ENCODE measurements at places on chromosomes 4 and X. TPM values are rescaled to one million over a fixed set of nuclear protein-coding genes. Genes with fewer than 3 reads are reported as not detected.

SSX3 gene
- total RNA-seq = not detected

SERTM2 gene
- not detected for total RNA-seq

GRCh38 chrX:19761554-19762295 lies 125.7 kb downstream of the SH3KBP1 start:
- no peak for DNase-seq

LUZP4 gene
- not detected for total RNA-seq

FDCSP gene
- total RNA-seq = not detected

DNA sequence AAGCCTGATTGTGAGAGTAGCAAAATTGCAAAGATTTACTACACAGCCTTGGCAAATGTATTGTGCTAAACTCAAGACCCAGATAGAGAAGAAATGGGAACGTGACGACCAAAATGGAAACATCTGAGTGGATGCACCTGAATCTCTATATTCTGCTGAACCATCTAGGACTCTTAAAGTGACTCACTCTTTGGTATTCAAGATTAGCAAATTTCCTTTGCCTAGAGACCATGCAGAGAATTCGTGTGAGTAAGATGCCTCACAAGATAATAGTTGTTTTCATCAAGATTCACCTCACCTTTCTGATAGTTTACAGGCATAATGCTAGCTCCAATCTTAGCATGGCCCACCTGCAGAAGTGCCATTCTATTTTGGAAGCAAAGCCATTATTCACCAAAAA lies 14.4 kb upstream of the ATOH1 start:
- no peak for DNase-seq

DNA sequence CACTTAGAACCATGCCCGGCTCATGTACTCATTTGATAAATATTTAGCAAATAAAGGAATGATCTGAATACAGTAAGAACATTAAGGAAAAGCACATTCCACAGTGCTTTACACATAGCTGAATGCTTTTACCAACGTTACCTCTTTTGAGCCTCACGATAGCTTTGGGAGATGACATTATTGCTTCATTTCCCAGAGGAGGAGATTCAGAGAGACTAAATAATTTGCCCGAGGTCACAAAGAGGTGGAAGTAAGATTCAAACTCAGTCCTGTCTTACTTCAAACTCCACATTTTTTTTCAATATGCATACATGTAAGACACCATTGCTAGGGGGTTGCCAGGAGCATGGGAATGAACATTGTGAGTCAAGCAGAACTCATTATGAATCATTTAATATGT lies 538.5 kb downstream of the BCOR start:
- no peak for DNase-seq
